Subcutaneous adipose tissue (tissue), 4 donors: ENCODE measurements at places on chromosomes 12 and 14. TPM values are rescaled to one million over a fixed set of nuclear protein-coding genes. Genes with fewer than 3 reads are reported as not detected.

ARHGEF25 gene
- total RNA-seq = 13.6 TPM

SOCS2 gene
- total RNA-seq = 68.9 TPM

KRT82 gene
- total RNA-seq = not detected

GPR84 gene
- total RNA-seq = 1.1 TPM

FAM90A1 gene
- 0.33 TPM for total RNA-seq

PIANP gene
- total RNA-seq = not detected

BBOF1 gene
- total RNA-seq = 5.4 TPM

INF2 gene
- total RNA-seq = 83.0 TPM

RNU4-1 gene
- total RNA-seq = under 0.01 TPM

SYCP3 gene
- total RNA-seq = not detected

GLIPR1L1 gene
- total RNA-seq = not detected

SLC38A6 gene
- total RNA-seq = 20.3 TPM

PLEKHG7 gene
- total RNA-seq = not detected

ADCY4 gene
- 16.5 TPM for total RNA-seq

PTGDR gene
- total RNA-seq = 1.8 TPM

TMEM233 gene
- total RNA-seq = 0.82 TPM

PLEKHH1 gene
- total RNA-seq = 1.3 TPM

RACGAP1 gene
- 16.8 TPM for total RNA-seq

SUOX gene
- 12.9 TPM for total RNA-seq

TMED8 gene
- total RNA-seq = 9.6 TPM
